ENCODE measurements at places on chromosomes 2 and 18.

DNA sequence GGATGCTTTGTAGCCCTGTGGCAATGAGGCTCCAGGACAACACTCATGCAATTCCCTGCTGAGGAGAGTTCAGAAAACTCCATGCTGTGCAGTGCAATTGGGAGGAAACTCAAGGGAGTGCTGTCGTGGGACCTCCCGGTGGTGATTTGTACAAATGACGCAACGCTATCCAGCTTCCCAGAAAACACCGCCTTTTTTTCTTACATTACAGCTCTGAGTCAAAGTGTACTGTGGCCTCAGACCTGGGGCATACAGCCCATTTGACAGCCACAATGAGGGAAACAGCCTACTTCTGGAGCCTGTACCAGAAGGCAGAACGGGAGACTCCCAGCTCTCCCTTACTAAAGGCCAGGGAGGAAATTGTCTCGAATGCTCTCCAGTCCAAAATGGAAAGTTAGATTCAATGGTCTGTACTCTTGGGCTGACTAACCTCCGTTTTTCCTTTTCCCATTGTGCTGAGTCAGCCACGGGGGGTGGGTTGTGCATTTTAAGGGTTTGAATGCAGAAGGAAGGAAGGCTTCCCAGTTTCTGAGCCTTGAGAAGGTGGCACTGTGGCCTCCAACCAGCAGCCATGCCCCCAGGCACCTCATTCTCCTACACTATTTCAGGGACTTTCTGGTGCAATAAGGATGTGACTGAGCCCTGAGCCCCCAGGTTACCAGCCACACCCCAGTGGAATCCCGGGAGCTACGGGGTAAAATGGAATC, 16.4 kb upstream of the CYP1B1 start:
- DNase-seq = no peak

GRCh38 chr2:105313877-105314276, 15.7 kb downstream of the TGFBRAP1 start:
- DNase-seq = no peak

- DNase-seq = no peak
These were observed 132.6 kb downstream of the C1D start for GRCh38 chr2:67930156-67930555.

GRCh38 chr2:10375570-10376281, 72.4 kb downstream of the ODC1 start:
- DNase-seq = no peak

- DNase-seq = no peak
These were observed 455 bp upstream of the AGAP1 start for GRCh38 chr2:235493402-235493774.

DNA sequence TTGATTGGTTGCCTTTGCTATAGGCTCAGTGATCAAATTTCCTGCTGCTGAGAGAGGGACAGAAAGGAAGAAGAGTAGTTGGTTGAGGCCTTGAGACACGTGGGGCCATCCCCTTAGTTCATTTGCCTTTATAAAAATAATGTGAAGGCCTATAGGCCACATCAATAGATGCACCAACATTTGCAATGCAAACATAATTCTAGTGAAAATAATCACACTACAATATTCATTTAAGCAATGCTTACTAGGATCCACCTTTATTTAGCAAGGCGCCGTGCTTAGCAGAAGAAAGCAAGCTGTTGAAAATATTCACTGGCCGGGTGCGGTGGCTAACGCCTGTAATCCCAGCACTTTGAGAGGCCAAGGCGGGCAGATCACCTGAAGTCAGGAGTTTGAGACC, 105.3 kb upstream of the CXCR4 start:
- no peak for DNase-seq

GRCh38 chr2:60453301-60453700, 100.2 kb downstream of the BCL11A start:
- no peak for DNase-seq

DNA sequence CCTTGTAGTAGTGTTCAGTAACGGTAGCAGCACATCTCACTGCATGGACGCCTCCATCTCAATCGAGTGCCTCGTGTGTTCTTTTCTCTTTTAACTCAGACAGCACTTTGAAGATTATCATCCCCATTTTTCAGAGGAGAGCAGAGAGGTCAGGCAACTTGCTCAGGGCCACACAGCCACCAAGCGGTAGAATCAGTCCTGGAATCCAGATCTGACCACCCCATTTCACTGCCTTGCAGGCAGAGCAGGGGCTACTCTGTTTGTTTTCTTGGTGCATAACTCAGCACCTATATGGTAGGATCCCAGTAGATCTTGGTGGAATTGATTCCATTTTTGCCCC, 129.5 kb downstream of the SMAD7 start:
- no peak for DNase-seq

- DNase-seq = no peak
These were observed 52.6 kb downstream of the CHN1 start for GRCh38 chr2:174952607-174953006.

DNA sequence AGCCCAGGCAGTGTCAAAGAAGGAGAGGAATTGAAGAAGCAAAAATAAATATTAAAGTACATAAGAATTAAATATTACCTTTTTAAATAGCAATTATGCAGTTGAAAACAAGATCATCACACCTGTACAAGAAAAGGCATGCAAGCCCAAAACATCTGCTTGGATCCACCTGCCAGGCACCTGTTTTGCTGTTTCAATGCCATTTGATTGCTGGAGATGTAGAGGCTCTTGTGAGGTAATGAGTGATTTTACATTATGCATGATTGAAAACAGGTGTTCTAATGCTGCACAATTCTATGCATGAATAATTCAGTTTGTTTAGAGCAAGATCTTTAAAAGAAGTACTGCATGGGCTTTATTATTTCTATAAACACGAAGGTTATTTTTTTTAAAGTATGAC, 700.6 kb upstream of the ZEB2 start:
- no peak for DNase-seq

- DNase-seq = no peak
These were observed 32.6 kb downstream of the ANKMY1 start for GRCh38 chr2:240524963-240525718.

GRCh38 chr2:41948397-41948763, 99.4 kb upstream of the PKDCC start:
- no peak for DNase-seq

Measured in stimulated activated CD4-positive, alpha-beta T cell treated with anti-CD3 and anti-CD28 coated beads, Interleukin-1b, Interleukin-23, amount 100 ng/mL, for 1 hour (primary cell).